ENCODE measurements at places on chromosomes 4 and X.

DNA sequence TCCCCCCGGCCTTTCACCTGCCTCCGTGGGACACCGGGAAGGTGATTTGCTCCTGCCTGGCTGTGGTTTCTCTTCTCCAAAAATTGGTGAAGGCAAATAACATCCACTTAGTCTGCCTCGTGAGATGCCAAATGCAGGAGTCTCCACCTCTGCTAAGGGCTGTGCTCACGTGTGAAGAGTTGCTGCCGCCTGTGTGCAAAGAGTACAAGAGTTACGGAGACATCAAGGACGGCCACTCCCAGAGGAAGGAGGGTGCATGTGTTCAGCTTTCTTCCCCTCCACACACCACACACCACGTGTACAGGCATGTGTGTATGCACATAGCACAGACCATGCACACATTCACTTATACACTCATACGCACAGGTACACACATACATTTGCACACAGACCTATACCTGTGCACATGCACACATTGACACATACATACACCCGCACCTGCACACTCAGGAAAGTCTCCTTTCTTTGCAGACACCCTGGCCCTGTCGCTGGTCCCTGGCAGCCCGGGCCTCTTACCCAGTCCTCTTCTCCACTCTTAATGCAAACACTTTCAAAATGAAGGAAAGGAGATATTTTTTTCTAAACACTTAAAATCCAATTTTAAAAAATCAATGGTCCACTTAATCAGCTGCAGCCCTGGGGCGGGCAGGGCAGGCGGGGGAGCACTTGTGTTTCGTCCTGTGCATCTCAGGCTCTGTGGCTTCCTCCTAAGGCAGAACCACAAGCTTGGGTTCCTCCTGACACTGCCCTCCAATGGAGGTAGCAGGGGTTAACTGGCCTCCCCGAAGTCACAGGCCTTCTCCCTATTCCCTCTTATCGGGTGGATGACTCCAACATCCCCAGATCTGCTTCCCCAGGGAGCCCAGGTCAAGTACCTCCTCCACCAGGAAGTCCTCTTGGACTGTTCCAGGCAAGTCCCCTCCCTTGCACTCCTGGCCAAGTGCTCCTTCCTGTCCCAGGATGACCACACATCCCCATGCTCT lies 103.0 kb downstream of the CPZ start:
- no peak for DNase-seq

GRCh38 chr4:30903502-30904214 lies 183.5 kb downstream of the PCDH7 start:
- DNase-seq: no peak

DNA sequence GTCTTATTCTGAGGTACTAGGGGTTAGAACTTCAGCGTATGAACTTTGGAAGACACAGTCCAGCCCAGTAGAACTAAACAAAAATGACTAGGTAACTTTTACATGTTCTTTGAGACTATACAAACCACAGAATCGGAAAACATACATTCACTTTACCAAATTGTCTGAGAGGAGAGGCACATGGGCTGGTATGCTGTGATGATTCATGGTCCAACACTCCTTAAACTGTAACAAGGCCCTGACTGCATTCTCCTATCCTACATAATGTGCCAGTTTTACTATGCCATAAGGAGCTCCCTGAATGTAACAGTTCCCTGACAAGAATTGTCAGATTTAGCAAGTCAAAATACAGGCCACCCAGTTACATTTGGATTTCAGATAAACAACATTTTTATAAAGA lies 640.0 kb downstream of the RAB28 start:
- DNase-seq: no peak

- DNase-seq: no peak
Observed at GRCh38 chr4:84957514-84958420, 8.7 kb downstream of the WDFY3 start.

DNA sequence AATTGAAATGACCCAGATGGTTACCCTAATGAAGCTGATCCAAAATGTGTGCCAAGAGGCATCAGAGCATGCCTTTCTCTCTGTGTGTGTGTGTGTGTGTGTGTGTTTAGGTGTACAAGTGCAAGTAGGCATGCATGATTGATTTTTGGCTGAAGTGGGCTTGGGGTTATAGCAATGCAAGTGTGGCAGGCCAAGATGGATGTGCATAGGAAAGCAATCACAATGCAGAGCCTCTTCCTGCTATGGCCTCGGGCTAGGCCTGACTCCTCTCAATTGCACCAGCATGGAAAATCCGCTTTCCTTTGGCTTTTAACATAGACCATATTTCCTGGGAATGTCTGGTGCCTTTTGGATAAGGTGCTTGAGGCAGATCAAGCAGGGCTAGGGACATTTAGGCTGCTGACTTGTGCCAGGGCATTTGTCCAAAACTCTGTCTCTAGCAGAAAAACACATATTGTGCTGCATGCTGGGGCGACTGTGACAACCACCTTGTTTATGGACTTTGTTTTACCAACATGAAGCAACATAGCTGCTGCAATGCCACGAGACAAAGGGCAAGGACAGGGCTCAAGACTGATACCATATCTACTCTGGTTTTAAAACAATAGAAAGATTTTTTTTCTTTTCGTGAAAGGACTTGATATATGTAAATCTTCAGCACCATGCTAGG lies 395.7 kb downstream of the RAPGEF2 start:
- no peak for DNase-seq

GRCh38 chr4:186946682-186947294 lies 223.1 kb upstream of the FAT1 start:
- DNase-seq: no peak

DNA sequence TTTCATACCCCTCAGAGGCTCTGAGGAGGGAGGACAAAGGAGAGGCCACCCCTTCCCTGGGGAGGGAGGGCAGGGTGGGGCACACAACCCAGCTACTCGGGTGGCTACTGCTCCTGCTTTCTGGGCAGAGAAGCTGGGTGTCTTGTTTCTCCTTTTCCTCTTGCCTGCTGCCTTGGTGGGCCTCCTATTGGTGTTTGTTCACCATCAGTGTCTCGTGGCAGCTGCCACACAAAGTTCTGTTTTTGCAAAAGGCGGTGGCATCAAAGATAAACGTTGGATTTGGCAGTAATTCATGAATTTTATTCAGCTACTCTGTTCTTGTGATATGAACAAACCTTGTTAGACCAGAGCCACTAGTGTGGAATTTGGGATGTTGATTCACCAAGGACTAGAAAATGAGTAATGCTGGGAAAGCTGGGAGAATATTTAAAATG lies 153.0 kb upstream of the SCML1 start:
- DNase-seq: no peak

DNA sequence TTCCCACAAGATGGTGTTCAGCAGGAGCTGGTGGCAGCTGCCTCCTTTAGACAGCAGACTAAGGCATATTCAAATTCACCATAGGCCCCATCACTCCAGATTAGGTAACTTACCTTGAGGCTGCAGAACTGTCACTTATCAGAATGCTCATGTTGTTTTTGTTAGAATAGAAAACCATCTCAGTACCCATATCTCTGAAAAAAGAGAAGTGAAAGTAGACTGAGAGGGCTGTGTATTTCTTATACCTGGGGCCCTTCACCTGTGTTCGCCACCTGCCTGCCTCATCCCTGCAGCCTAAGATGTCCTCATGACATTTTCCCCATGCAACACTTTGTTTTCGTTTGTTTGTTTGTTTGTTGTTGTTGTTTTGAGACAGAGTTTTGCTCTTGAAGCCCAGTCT lies 32.9 kb upstream of the SPRY1 start:
- DNase-seq: no peak

DNA sequence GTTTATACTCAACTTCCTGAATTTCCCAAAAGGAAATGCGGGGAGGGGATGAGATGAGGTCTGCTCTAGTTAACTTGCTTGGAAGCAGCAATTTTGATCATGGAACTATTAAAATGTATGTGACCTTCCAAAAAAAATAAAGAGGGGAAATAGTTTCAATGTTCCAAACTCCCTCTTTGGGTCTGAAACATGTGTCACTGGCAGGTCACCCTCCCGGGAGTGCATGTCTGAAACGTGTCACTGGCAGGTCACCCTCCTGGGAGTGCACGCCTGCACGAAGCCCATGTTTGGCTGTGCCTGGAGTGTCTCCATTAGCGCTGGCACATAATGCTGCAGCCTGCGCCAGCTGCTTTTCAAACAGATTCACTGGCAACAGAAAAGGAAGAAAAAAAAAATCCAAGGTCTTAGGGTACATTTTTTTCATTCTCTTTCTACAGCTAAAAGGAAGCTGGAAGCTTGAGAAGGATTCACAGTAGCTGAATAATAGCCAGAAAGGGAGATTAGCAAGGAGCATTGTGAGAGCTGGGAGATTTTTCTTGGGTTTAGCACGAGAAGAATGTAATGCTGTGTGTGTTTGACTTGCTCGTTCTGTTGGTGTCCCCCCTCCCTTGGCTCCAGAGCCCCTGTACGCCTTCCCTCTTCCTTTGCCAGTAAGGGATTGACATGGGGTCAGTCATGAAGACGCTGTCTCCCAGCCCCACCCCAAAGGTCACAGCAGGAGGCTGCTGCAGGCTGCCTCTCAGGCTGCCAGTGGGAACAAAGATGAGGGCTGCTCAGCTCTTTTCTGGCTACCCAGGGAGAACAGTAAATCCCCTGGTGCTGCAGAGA lies 39.2 kb upstream of the TLR3 start:
- DNase-seq: no peak

- no peak for DNase-seq
Observed at GRCh38 chr4:5708449-5709206, at the start of gene EVC2. TSS of gene EVC2 (minus strand) at chr4:5708559. CDS start at chr4:5708513, 46 bp downstream.

GRCh38 chrX:72128881-72129280 lies 2.8 kb downstream of the RTL5 start:
- DNase-seq: no peak

- no peak for DNase-seq
Observed at GRCh38 chr4:95541889-95542607, 6.7 kb downstream of the UNC5C start.

DNA sequence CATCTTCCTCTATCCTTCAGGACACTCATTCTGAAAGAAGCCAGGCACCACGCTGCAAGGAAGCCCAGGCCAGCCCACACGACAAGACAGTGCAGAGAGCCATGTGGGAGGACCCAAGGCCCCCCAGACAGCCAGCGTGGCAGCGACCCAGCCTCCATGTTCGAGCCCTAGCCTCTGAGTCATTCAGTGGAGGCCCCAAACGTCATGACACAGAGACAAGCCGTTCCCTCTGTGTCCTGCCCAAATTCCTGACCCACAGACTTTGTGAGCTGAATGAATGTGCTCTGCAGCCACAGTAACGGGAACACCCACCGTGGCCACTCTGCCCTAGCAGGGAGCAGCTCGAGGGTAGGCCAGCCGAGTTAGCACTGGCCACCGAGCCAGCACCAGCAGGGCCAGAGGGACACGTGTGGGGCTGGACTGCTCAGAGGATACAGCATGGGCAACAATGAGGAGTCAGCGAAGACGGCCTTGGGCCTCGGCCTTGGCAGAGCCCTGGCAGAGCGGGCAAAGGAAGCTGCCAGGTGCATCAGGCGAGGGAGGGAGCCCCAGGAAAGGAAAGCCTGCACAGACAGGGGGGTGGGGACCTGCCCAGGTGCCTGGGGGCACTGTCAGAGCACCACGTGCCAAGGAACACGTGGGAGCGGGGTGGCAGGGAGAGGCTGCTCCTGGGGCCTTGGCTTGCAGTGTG lies 8.6 kb downstream of the BLOC1S4 start:
- no peak for DNase-seq

DNA sequence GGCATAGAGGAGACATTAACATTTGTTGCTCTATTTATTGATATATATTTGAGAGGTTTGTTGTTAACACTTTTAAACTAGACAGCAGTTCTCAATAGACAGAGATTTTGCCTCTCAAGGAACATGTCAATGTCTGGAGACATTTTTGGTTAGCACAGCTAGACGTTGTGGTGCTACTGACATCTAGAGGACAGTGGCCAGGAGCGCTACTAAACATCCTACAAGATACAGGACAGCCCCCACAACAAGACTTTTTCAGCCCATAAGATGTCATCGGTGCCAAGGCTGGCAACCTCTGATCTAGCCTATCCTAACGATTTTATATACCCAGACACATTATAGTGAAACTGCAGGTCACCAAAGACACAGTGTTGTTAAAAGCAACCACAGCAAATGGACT lies 18.4 kb upstream of the CTSO start:
- DNase-seq: no peak

DNA sequence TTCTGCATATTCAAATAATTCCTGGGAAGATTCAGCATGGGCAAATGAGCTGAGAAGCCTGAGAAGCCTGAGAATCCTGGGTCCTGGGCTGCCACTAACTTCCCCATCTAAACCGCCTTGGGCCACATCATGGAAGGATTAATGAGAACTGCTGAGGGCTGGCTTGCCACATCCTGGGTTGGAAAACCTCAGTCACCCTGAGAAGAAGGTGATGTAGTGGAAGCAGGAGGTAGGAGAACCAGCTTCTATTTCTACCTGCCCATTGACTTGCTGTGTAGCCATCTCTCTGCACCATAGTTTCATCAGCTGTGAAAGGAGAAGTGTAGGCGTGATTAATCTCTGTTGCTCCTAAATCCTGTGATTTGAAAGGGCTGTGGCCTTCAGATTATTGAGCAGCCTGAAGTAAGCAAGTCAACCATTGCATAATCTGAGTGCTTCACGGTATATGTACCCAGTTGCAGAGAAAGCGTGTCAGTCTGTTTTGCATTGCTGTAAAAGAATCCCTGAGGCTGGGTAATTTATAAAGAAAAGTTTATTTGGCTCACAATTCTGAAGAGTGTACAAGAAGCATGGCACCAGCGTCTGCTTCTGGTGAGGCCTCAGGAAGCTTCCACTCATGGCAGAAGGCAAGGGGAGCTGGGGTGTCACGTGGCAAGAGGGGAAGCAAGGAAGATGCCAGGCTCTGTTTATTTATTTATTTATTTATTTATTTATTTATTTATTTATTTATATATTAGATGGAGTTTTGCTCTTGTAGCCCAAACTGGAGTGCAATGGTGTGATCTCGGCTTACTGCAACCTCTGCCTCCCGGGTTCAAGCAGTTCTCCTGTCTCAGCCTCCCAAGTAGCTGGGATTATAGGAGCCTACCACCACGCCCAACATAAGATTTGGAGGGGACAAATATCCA lies 140.9 kb upstream of the ATP6AP2 start:
- no peak for DNase-seq

DNA sequence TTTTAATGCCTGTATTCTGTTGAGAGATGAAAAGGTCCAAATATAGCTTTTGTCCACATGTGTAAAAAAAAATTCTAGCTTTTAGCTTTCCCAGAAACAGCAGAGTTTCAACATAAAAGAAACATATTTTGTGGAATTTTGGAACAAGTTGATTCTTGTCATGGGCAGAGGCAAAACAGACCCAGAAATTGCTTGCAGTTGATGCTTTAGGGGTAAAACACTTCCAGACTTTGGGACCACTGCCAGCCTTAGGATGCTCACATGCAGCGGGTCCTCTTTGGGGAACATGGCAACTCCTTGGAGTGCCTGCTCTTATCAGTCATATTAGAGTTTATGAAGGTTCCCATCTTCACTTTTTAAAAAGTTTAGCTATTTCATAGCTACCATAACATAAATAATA lies 30.4 kb downstream of the DCLK2 start:
- DNase-seq: no peak

GRCh38 chr4:105708181-105709080 lies at the start of the genes GSTCD and INTS12:
TSS of gene GSTCD (plus strand) at chr4:105708784. CDS start at chr4:105717614, 8,830 bp downstream.
TSS of gene INTS12 (minus strand) at chr4:105708689. CDS start at chr4:105700005, 8,684 bp downstream.
- peak; percentile 80 for DNase-seq

GRCh38 chr4:130573742-130574141 lies 1477.8 kb downstream of the C4orf33 start:
- DNase-seq: no peak

- peak; percentile 99 for DNase-seq
Observed at GRCh38 chrX:318739-319578, at the start of gene GTPBP6. TSS of gene GTPBP6 (minus strand) at chrX:318796. CDS start at chrX:318787, 9 bp downstream.

Data from activated CD4-positive, CD25-positive, alpha-beta regulatory T cell treated with anti-CD3 and anti-CD28 coated beads, Interleukin-2, amount 50 U/mL, for 16 hours (primary cell).